Breast epithelium (tissue), 4 donors: ENCODE measurements at places on chromosomes 13 and 19. TPM values are rescaled to one million over a fixed set of nuclear protein-coding genes. Genes with fewer than 3 reads are reported as not detected.

The COL4A2 gene
- total RNA-seq: 307 TPM

The HPN gene
- total RNA-seq: 8.5 TPM

The FLT3 gene
- total RNA-seq: 1.3 TPM

The FARP1 gene
- 29.8 TPM for total RNA-seq

The CACNG8 gene
- not detected for total RNA-seq

The ZNF525 gene
- 13.8 TPM for total RNA-seq

The TEX29 gene
- total RNA-seq: not detected

The RXFP2 gene
- total RNA-seq: not detected

- no peak for DNase-seq
Measured at GRCh38 chr13:37546087-37546486, 52.5 kb downstream of the POSTN start.

DNA sequence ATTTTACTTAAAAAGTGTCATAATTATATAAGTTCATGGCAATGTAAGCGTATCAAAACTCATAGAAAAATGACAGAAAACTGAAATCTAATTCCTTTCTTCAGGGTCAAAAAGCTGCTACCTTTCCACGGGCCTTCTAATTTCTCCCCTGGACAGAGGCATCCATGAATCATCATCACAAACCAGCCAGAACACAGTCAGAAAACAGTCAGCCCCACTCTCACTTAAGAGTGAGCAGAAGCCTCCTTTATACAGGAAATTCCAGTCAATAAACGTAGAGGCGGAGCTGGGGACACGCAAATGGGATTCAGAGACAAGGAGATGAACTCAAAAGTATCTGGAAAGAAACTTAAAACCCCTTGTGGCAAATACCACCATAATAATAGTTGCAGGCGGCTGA lies 54.2 kb upstream of the ABCC4 start:
- no peak for DNase-seq

- no peak for DNase-seq
Measured at GRCh38 chr13:33931397-33932311, 113.7 kb downstream of the RFC3 start.

GRCh38 chr19:10636304-10636972 lies 11.1 kb downstream of the SLC44A2 start:
- no peak for DNase-seq

- no peak for DNase-seq
Measured at GRCh38 chr13:27470075-27470820, 19.9 kb upstream of the MTIF3 start.

DNA sequence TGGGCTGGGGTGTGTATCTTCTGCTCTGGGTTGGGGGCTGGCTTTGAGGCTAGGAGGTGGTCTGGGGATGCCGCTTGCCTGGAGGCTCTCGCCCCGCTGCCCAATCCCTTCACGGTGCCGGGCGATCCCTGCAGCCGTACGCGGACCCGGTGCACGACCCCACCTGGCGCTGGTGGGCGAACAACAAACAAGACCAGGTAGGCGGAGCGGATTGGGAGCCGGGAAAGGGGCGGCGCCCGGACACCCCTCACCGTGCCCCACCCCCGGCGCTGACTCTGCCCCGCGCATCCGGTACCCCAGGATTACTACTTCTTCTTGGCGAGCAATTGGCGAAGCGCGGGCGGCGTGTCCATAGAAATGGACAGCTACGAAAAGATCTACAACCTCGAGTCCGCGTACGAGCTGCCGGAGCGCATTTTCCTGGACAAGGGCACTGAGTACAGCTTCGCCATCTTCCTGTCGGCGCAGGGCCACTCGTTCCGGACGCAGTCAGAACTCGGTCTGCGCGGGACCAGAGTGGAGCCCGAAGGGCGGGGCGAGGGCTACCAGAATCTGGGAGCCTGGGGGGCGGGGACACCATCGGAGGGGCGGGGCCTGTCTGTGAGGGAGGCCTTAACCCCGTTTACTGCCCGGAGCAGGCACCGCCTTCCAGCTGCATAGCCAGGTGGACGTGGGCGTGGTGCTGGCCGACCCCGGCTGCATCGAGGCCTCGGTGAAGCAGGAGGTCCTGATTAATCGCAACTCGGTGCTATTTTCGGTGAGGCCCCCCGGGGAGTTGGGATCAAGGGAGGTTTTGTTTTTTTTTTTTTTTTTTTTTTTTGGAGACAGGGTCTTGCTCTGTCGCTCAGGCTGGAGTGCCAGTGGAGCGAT lies 12.1 kb upstream of the PSMD8 start:
- DNase-seq: peak; percentile 93

GRCh38 chr13:42474954-42475353 lies 99.0 kb upstream of the TNFSF11 start:
- DNase-seq: no peak

GRCh38 chr13:32790731-32791130 lies 204.5 kb downstream of the PDS5B start:
- DNase-seq: no peak

- DNase-seq: no peak
Measured at GRCh38 chr13:36258831-36259230, 38.8 kb downstream of the CCDC169 start.

GRCh38 chr13:36108342-36108741 lies 22.8 kb downstream of the DCLK1 start:
- DNase-seq: no peak

- no peak for DNase-seq
Measured at GRCh38 chr13:24087605-24088225, 72.8 kb upstream of the SPATA13 start.

DNA sequence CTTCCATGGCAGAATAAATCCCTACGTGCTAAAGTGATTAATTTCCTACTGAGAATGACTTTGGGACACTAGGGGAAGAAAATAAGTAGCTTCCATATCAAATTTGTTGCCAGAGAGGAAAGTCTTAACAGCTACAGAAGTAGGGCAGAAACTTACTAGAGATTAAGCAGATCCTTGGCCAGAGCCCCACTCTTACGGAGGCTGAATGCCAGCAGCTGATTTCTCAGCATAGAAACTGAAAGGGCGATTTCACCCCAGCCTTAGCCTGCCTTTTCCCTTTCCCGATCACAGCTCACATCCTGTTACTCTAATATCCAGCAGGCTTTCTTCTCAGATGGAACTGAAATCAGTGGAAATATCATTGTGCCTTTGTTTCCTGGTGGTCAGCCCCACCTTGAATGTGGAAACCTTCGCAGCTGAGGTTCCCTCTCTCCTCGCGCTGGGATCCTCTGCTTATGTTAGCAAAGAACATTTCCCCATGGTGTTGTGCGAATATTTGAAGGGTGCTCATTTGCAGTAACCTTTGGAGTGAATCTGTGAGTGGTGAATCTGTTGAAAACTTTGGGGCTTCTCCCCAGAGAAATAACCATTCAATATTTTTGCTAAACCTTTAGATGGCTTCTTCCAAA lies 8.4 kb downstream of the FAM124A start:
- peak; percentile 28 for DNase-seq

- DNase-seq: no peak
Measured at GRCh38 chr13:22120646-22121045, 449.8 kb downstream of the FGF9 start.

DNA sequence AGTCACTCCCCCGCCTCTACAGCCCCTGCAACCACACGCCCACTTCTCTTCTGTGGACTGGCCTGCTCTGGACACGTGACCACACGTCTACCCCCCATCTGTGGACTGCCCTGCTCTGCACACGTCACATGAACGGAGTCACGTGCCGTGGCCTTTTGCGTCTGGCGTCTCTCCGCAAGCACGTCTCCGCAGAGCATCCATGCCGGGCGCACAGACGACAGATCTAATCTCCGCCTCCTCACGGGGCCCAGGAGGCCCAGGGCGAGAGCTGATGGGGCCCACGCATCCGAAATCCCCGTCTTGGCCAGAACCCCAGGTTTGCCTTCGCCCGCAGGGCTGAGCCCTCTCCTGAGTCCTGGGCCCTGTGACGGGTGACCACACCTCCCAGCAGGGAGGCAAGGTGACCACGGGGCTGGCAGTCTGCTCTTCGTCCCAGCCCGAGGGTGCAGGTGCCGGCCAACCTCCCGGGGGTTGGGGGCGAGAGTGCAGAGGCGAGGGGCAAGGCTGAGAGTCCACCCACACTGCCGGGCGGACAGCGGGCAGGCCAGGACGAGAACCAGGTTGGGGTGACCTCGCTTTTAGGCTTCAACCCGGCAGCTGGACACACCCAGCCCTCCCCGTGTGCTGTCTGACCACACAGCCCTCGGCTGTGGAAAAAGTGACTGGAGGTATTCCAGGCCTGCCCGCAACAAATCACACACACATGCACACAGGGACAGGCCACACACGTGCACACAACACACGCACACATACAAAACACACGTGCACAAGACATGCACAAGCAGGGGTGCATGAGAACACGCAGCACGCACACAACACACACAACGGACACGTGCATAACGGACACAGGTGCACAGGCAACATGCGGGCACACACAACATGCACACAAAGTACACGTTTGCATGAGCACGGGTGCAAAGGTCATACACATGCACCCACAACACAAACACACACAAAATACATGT lies 3.9 kb downstream of the SBNO2 start:
- no peak for DNase-seq

GRCh38 chr19:54188215-54188871 lies 1.0 kb downstream of the MBOAT7 start:
- no peak for DNase-seq

GRCh38 chr19:4593409-4593851 lies 33.9 kb upstream of the SEMA6B start:
- no peak for DNase-seq
